Activated T-helper 1 cell treated with anti-CD3 and anti-CD28 coated beads, Interleukin-12 subunit alpha, Interleukin-12 subunit beta, Interleukin-2, Interleukin-4 antibody, amounts not matched to agents 30 ng/mL and 10 ng/mL and 1 ng/mL, durations not matched to agents 14 hours and 24 hours and 36 hours (primary cell): ENCODE measurements at places on chromosomes 12 and 14.

GRCh38 chr14:44422699-44423098, 84.4 kb downstream of the FSCB start:
- no peaks in the 10 kb centered on the region for H3K4me1 ChIP-seq
- H3K27me3 ChIP-seq: no peaks in the 10 kb centered on the region
- H3K4me3 ChIP-seq: no peak overlapping the region
- no peak for DNase-seq
- no peak overlapping the region for H3K27ac ChIP-seq

GRCh38 chr12:111196532-111196931, 172.4 kb downstream of the PHETA1 start:
- H3K27me3 ChIP-seq: peaks cover 3% of the 10 kb centered on the region
- no peak overlapping the region for H3K4me3 ChIP-seq
- no peaks in the 10 kb centered on the region for H3K36me3 ChIP-seq
- H3K27ac ChIP-seq: no peak overlapping the region
- DNase-seq: no peak

- peak overlapping the region; percentile 61 for H3K27ac ChIP-seq
- no peak overlapping the region for H3K4me3 ChIP-seq
- peaks cover 3% of the 10 kb centered on the region for H3K36me3 ChIP-seq
- H3K4me1 ChIP-seq: peaks cover 41% of the 10 kb centered on the region
Measured at GRCh38 chr14:103401223-103402214, 16.3 kb downstream of the MARK3 start.

DNA sequence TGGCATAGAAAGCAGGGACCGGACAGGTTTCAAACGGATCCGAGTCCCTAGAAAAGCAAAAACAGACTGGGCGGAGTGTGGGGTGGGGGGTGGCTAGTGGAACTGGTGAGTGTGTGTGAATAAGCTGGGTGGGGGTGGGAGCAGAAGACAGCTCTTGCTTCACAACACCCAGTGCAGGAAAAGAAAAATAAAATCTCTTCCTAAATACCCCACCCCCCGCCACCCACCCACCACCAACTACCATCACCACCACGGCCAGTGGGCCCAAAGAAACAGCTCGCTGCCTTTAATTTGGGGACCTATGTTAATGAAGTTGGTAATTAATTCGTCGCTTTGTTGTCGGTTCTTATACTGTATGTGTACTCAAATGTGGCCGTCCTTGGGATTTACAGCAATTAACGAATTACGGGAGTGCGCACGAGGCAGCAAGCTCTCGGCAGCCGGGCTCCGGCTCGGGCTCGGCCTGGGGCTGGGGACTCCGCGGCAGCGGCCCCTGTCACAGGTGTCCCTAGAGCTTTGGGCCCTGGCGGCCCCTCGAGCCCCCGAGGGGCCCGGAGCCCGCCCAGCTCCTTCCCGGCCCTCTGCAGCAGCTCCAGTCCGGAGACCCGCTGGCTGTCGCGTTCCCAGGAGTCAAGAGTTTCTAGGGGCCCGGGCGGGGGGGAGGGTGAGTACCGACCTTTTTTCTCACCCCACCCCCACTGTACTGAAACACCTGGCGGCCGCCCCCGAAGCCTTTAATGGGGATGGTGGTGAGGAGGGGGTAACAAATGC, 1.5 kb upstream of the OTX2 start:
- H3K36me3 ChIP-seq: peaks cover 8% of the 10 kb centered on the region
- no peak overlapping the region for H3K4me3 ChIP-seq
- no peak for DNase-seq
- peaks cover 79% of the 10 kb centered on the region for H3K27me3 ChIP-seq
- H3K27ac ChIP-seq: no peak overlapping the region
- peaks cover 17% of the 10 kb centered on the region for H3K4me1 ChIP-seq
